ENCODE measurements at places on chromosomes 12 and 14.

GRCh38 chr12:58502226-58502625, 418.1 kb downstream of the LRIG3 start:
- no peak for DNase-seq

GRCh38 chr14:23661542-23661941, 25.4 kb downstream of the DHRS2 start:
- no peak for DNase-seq

GRCh38 chr14:24037658-24038037, 14.2 kb upstream of the CARMIL3 start:
- no peak for DNase-seq

GRCh38 chr12:75964150-75964549, 67.4 kb downstream of the PHLDA1 start:
- DNase-seq = no peak

DNA sequence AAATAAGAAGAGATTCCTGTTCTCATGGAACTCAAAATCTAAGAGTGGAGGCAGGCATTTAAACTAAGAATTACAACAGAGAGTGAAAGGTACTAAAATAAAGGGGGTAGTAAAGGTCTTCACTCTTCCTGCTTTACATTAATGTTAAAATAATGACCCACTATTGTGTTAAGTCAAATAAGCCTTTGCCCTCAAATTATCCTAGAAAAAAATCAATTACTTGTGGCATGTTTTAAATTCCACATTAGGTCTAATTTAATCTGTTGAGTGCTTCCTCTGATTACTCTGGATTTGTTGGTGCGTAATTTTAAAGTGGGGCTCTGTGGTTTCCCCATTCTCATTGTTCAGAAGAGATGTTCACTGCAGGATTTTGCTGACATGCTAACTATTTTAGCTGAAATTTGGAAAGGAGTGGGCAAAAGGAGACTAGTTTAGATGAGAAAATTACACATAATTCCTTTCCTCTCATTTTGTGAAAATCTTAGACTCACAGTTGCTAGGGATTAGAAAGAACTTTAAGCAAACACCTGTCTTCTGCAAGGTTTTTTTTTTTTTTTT, 35.5 kb downstream of the BTG1 start:
- DNase-seq = no peak

DNA sequence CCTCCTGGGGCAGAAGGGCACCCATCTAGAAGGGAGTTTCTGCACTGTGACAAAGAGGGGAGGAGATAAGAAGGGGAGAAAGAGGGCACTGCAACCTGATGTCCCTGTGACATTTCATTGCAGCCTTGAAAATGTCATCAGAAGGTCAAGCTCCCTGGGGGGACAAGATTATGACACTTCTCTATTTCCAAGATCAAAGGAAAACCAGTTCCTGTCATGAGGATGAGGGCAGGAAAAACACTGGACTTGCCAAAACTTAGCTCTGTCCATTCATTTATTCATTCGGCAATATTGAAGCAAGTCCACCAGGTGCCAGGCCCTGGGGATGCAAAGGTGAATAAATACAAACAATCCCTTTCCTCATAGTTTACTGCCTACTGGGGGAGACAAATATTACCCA, 138.4 kb upstream of the CDKN3 start:
- DNase-seq = no peak

DNA sequence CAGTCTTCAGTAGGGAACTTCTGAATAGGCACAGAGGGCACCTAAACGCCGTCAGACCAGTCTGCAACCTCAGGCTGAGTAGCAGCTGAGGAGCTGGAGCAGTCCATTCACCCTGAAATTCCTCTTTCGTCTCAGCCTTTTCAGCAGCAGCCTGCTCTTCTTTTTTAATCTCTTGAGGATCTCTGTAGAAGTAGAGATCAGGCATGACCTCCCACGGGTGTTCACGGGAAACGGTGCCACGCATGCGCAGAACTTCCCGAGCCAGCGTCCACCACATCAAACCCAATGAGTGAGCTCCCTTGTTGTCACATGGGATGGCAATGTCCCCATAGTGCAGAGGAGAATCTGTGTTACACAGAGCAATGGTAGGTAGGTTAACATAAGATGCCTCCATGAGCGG, 11.1 kb upstream of the MARK3 start:
- no peak for DNase-seq

DNA sequence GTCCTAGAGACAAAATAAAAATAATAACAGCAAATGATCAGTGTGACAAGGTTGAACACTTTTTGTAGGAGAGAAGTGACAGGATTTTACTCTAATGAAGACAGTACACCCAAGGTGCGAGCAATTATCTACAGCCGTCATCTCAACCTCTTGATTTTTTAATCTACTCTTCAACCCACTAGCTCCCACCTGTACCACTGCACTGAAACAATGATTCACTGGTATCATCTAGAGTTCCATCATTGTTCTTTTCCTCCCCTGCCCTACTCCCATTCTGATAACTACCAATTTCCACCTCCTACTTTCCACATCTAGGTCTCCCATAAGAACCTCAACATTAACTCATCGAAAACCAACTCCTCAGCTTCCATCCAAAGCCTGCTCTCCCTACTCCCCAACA, 99.8 kb downstream of the PPP2R5E start:
- no peak for DNase-seq

GRCh38 chr14:100142073-100143040, 17.1 kb downstream of the DEGS2 start:
- no peak for DNase-seq

- DNase-seq = no peak
These were observed 162.7 kb upstream of the TMTC2 start for GRCh38 chr12:82523996-82524395.

GRCh38 chr14:27186048-27186447, 588.2 kb upstream of the NOVA1 start:
- DNase-seq = no peak

Measured in stimulated activated CD4-positive, alpha-beta T cell treated with anti-CD3 and anti-CD28 coated beads, Interleukin-4, amount 100 ng/mL, for 24 hours (primary cell).